Stimulated activated CD8-positive, alpha-beta memory T cell treated with anti-CD3 and anti-CD28 coated beads, Interleukin-7, amount 100 ng/mL, for 24 hours (primary cell): ENCODE measurements at places on chromosomes 16 and 17.
A peak's percentile ranks its signal among the peaks of the same experiment; 100 is the strongest.

DNA sequence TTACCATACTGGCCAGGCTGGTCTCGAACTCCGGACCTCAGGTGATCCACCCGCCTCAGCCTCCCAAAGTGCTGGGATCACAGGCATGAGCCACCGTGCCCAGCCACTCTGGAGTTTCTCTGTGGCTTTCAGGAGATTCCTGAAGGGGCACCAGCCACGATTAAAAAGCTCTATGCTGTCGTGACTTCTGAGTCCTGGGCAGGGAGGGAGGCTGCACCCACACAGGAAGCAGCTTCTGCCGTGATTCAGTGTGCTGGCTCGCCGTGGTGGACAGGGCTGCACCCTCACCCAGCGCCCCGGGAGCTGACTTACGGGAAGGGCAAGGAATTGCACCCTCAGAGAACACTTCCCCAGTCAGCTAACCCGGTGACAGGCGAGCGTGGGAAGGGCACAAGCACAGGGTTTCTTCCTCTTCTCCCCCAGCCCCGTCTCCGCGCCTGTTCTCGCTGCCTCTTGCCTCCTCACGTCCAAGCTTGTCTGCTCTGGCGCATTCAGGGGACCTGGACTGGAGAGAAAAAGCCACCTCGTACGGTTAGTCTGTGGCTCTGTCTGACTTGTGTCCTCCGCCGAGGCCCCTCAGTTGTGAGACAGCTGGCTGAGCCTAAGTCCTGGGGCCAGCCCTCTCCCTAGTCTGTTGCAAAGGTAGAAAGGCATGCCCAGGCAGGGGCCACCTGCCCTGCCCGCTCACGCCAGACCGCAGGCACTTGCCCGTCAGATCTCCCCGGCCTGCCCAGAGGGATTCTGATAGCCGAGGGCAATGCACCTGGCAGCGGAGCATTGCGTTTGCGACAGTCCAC lies 145.0 kb downstream of the SEC14L1 start:
- no peak for DNase-seq

GRCh38 chr16:49454426-49455180 lies 81.0 kb downstream of the C16orf78 start:
- DNase-seq: no peak

DNA sequence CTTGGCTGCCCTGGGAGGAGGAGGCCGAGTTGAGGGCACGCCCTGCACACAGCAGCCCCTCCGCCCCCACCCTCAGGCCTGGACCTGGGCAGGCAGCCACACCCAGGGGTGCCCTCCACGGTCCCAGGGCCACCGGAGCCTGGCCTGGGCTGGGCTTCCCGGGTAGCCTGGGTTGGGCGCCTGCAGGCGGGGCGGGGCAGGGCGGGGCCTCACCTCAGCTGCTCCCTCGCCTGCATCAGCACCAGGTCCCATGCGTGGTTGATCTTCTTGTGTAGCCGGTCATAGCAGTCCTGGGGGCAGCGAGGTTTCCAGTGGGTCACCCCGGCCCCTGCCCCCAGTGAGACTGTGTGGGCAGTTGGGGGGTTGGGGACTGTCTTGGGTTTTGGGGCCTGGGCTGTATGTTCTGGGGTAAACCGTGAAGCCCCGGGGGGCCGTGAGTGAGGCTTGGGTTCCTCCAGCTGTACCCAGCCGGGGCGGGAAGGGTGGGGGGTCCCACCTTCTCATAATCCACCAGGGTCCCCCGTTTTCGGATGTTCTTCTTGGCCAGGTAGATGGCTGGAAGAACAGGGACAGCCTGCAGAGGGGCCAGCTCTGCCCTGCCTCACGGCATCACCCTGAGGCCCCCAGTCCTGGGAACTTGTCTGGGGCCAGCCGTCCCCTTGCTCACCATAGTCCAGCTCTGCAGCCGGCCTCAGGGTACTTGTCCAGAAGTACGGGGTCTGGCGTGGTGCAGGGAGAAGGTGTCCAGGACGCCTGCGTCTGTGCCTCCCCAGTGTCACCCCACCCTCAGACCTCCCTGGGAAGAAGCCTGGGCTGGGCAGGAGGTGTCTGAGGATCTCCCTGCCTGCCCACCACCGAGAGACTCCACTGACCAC lies 2.0 kb downstream of the RGS11 start:
- DNase-seq: no peak

DNA sequence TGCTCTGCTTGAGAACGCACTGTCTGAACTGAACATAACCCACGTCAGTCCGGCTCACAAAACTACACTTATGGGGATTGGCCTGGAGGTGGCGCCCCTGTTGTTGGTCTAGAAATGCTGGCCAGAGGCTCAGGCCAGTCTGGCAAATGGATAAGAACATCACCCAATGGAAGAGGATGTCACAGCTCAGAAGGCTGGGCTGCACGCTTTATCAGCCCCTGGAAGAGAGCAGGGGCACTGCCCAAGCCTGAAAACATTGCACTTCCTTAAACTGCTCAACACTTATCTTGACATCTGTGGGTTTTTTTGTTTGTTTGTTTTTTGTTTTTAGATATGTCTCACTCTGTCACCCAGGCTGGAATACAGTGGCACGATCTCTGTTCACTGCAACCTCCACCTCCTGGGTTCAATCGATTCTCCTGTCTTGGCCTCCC lies 24.8 kb upstream of the BPTF start:
- peak; percentile 10 for DNase-seq

DNA sequence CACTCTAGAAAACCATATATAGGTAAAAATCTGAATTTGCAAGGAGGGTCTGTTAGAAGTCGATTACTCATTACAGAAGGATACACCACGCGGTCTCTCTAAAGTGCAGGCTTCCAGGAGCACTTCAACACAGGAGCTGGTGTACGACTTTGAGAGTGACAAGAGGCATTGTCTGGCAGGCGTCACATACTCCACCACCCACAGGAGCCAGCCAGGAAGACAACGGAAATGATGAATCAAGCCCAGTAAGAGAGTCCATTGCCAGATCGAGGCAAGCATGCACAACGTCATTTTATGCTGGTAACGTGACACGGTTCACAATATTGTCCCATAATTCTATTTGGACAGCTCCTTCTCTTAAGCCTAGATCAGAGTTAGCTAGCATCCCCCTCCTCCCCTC lies 15.0 kb upstream of the CACNG4 start:
- DNase-seq: no peak
